ENCODE measurements at places on chromosomes 13 and 19.

DNA sequence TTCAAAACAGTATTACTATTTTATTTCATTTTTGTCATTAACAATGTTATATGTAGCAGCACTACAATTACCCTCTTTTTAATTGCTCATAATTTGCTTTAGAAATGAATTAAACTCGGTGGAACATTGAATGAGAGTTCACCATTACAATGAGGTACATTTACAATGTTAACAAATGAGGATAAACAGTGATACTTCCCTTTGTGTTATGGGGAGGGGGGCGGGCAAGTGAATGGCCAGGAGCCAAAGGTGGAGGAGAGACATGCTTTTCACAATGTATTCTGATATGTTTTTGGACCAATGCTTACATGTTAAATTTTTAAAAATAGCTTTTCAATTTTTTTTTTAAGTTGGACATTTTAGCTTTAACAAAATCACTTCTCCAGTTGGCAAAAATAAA lies 34.2 kb downstream of the NALCN start:
- DNase-seq: no peak

GRCh38 chr19:40139533-40140287 lies 49.0 kb upstream of the ZNF780A start:
- DNase-seq: peak; percentile 10

GRCh38 chr13:40438999-40439797 lies 227.2 kb downstream of the FOXO1 start:
- DNase-seq: no peak

GRCh38 chr19:51131780-51132680 lies 7.3 kb downstream of the SIGLEC9 start:
- DNase-seq: no peak

- no peak for DNase-seq
Observed at GRCh38 chr13:51396352-51396751, 56.5 kb downstream of the INTS6 start.

DNA sequence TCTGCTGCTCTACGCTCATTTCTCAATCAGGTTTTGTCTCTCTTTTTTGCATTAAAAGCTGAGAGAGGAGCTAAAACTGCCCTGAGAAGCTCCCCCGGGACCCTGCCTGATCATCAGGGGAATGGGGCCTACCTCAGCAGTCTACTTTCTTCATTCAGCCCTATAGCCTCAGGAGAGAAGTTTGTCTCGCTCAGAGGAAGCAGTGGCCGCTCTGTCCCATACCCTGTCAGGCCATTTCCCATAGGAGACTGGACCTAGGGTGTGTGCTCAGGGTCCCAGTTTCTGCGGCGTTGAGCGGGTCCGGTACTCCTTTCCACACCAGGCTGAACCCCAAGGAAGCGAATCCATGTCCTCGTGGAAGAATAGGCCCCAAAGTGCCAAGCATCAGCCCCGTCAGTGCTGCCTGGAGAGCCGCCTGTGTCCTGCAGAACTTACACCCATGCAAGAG lies 21.7 kb downstream of the UBE2L5 start:
- DNase-seq: no peak

DNA sequence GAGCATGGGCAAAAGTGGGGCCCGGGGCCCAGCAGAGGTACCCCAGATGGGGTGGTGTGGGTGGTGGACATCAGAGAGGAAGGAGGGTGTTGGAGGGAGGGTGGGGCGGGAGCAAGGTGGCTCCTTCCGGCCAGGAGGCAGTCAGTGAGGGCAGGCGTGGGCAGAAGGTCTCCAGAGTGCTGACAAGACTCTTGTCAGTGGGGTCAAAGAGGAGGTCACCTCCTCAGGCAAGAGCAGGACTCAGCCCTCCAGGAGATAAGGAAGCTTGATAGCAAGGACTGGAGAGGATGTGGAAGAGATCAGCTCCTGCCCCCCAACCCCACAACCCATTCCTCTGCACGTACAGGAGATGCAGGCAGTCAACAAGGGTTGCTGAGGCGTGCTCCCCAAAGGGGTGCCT lies 9.8 kb downstream of the GJA3 start:
- no peak for DNase-seq

- DNase-seq: no peak
Observed at GRCh38 chr13:20149762-20150161, 11.1 kb downstream of the GJA3 start.

- no peak for DNase-seq
Observed at GRCh38 chr13:73970421-73971055, 163.7 kb downstream of the KLF12 start.

GRCh38 chr13:72726726-72727416 lies 558 bp downstream of the MZT1 start:
- no peak for DNase-seq

- peak; percentile 69 for DNase-seq
Observed at GRCh38 chr19:1860042-1860775, 3.2 kb downstream of the KLF16 start.

GRCh38 chr19:10043286-10043927 lies 30.1 kb downstream of the RDH8 start:
- no peak for DNase-seq

- no peak for DNase-seq
Observed at GRCh38 chr19:21705393-21705792, 62.0 kb downstream of the ZNF100 start.
